Endothelial cell of coronary artery (primary cell): ENCODE measurements at places on chromosomes 7 and 10. TPM values are rescaled to one million over a fixed set of nuclear protein-coding genes. Genes with fewer than 3 reads are reported as not detected.

Gene NEURL1
- under 0.01 and 0.09 TPM in 2 replicates for total RNA-seq

Gene SHH
- total RNA-seq = 0.38 and 0.72 TPM in 2 replicates

Gene PPP1R3C
- total RNA-seq = 0.72 and 8.2 TPM in 2 replicates

Gene OR2A7
- under 0.01 and 0.09 TPM in 2 replicates for total RNA-seq

Gene OR9A2
- total RNA-seq = not detected in 2 replicates

Gene CCT6A
- 275 and 339 TPM in 2 replicates for total RNA-seq

Gene FRMD4A
- total RNA-seq = 78.3 and 90.2 TPM in 2 replicates

Gene TSC22D4
- 27.9 and 32.6 TPM in 2 replicates for total RNA-seq

Gene TMEM184A
- total RNA-seq = 0.19 TPM in 1 of 2 replicates, not detected in the other

Gene SUN3
- not detected in 2 replicates for total RNA-seq

Gene PDLIM1
- total RNA-seq = 43.1 and 66.0 TPM in 2 replicates

Gene IL15RA
- total RNA-seq = 8.5 and 9.7 TPM in 2 replicates

Gene AGR3
- total RNA-seq = not detected in 2 replicates

Gene SLC16A12
- total RNA-seq = 3.2 TPM in 1 of 2 replicates, not detected in the other

Gene OSBPL3
- 23.8 and 28.0 TPM in 2 replicates for total RNA-seq

Gene LLCFC1
- not detected in 2 replicates for total RNA-seq

Gene PSMA2
- 49.0 and 88.2 TPM in 2 replicates for total RNA-seq

Gene PRLHR
- total RNA-seq = not detected in 2 replicates

Gene CNTNAP2
- total RNA-seq = 0.18 TPM in 1 of 2 replicates, not detected in the other

Gene CDH23
- total RNA-seq = under 0.01 TPM in 2 replicates

Gene ZNF25
- total RNA-seq = 4.3 and 7.7 TPM in 2 replicates

Gene PTN
- total RNA-seq = 0.27 and 0.56 TPM in 2 replicates

Gene COL1A2
- 2.6 and 1,191 TPM in 2 replicates for total RNA-seq

Gene GNAT3
- not detected in 2 replicates for total RNA-seq

Gene PHKG1
- total RNA-seq = 0.19 and 0.36 TPM in 2 replicates

Gene TMEM236
- total RNA-seq = under 0.01 and 0.19 TPM in 2 replicates

Gene PKD2L1
- not detected in 2 replicates for total RNA-seq

Gene NYAP1
- 1.9 and 2.2 TPM in 2 replicates for total RNA-seq

Gene PDGFA
- total RNA-seq = 76.9 and 90.8 TPM in 2 replicates

Gene C10orf62
- total RNA-seq = not detected in 2 replicates

Gene GPR146
- total RNA-seq = 7.5 and 40.0 TPM in 2 replicates

Gene GPR15LG
- not detected in 2 replicates for total RNA-seq

Gene SEC31B
- total RNA-seq = 2.4 and 5.4 TPM in 2 replicates

Gene STAG3
- total RNA-seq = 0.09 and 0.19 TPM in 2 replicates

Gene OLAH
- total RNA-seq = 0.09 and 5.4 TPM in 2 replicates

Gene PNLIPRP2
- not detected in 2 replicates for total RNA-seq

Gene PLA2G12B
- total RNA-seq = not detected in 2 replicates

Gene AGAP5
- total RNA-seq = 1.6 and 4.4 TPM in 2 replicates

Gene PDZD7
- 0.27 and 0.85 TPM in 2 replicates for total RNA-seq

Gene SLC18A3
- under 0.01 TPM in 1 of 2 replicates, not detected in the other for total RNA-seq

Gene SLC29A4
- 1.6 and 2.3 TPM in 2 replicates for total RNA-seq

Gene GIMAP6
- total RNA-seq = 73.6 and 150 TPM in 2 replicates

Gene HTR7
- total RNA-seq = 0.27 and 0.47 TPM in 2 replicates

Gene SFTPA2
- not detected in 2 replicates for total RNA-seq

Gene GARIN1A
- 0.18 and 0.28 TPM in 2 replicates for total RNA-seq

Gene CDK1
- total RNA-seq = 19.0 and 40.9 TPM in 2 replicates

Gene AGBL3
- total RNA-seq = 0.56 and 1.3 TPM in 2 replicates

Gene SSC4D
- total RNA-seq = 0.36 and 0.47 TPM in 2 replicates

Gene ITGB8
- total RNA-seq = 6.7 and 7.1 TPM in 2 replicates

Gene AKR1D1
- total RNA-seq = not detected in 2 replicates

Gene FAM170B
- not detected in 2 replicates for total RNA-seq

Gene SFRP5
- not detected in 2 replicates for total RNA-seq

Gene ATOH7
- total RNA-seq = not detected in 2 replicates

Gene GRID1
- total RNA-seq = under 0.01 and 0.09 TPM in 2 replicates
